ENCODE measurements at places on chromosomes 1 and 21. TPM values are rescaled to one million over a fixed set of nuclear protein-coding genes. Genes with fewer than 3 reads are reported as not detected.
A peak's percentile ranks its signal among the peaks of the same experiment; 100 is the strongest.

DNA sequence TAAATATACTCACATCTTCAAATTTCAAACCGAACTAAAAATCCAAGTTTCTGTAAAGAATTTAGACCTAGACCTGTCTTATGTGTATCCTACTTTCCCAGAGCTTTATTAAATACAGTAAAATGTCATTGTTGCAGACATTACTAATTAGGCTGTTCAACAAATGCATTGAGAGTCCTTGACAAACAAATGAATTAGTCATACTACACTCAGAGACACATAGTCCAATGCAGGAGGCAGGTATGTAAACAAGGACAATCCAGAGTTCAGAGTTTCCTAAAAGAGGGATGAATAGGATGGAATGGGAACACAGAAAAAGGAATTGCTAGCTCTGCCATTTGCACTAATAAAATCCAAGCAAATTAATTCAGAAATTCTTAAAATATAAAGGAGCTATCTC lies 1.6 kb upstream of the EGLN1 start:
- no peak for DNase-seq

S100A3 gene
- total RNA-seq = not detected

DNA sequence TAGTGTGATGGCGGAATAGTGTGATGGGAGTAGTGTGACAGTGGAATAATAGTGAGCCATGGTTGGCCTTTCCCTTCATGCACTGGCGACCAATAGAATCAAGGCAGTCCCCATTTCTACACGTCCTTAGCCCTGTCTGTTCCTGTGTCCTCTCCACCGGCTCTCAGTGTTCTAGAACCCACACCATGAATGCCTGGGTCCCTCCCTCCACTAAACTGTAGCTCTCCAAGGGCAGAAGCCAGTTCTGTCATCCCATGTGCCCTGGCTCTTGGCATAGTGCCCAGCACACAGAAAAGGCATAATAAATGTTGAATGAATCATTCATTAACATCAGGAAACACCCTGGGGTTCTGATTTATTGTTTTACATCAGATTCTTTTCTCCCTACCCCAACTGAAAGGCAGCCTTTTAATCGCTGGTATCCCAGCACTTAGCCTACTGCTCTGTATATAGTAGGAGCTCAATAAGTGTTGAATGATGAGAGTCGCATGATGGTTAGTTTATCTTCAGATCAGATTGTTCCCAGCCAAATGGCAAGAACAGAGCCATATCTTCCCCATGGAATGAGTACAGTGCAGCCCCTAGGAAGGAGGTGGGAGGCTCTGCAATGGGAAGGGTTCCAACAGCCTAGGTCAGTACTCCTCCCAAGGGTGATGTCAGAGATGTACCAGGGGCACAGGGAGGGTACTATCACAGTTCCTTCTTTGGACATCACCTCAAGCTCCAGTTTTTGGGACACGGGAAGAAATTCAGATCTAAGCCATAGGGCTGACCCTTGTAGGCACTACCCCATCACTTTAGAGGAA lies 325.7 kb downstream of the HHAT start:
- DNase-seq = peak; percentile 19

GPR3 gene
- total RNA-seq = 1.7 TPM

LMOD1 gene
- not detected for total RNA-seq

DPYD gene
- total RNA-seq = 6.2 TPM

- DNase-seq = no peak
Observed at GRCh38 chr1:30462826-30463425, 260.5 kb downstream of the MATN1 start.
